ENCODE measurements at places on chromosomes 7 and 10.

DNA sequence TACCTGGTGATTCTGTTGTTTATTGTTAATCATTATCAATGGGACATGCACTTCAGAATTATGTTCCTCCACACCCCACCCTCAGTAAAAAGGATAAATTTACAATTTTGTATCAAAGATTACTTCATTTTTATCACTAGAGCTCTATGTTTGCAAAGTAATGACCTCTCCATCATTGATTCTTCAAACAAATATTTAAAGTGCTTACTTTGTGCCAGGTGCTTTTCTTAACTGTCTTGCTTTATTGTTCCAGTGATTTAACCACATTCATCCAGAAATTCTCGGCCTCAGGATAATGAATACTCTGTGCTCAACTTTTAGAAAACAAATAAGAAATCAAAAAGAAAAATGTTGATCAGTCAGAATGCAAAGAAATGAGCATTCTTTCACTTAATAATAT, 144.9 kb upstream of the FOXP2 start:
- DNase-seq: no peak

- DNase-seq: no peak
Observed at GRCh38 chr10:73641328-73642060, at the start of gene MYOZ1. MYOZ1 (minus strand) TSS chr10:73641474; CDS start chr10:73640017, 1,457 bp downstream.

GRCh38 chr10:60535427-60535826, 145.8 kb upstream of the ANK3 start:
- no peak for DNase-seq

DNA sequence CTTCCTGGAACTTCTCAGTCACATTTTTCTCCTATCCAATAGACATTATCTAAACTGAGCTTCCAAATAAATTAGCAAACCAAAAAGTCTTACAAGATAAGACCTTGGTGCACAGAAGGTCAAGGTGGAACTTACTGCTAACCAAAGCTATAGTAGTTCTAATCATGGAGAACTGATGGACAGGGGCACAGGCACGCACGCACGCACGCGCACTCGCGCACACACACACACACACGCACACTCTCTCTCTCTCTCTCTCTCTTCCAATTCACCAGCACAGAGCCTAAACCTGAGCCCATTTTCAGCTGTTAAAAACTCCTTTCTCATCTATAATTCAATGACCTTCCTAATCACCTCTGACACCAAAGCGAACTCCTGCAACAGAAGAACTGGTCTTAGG, 7.5 kb downstream of the FGFR2 start:
- DNase-seq: no peak

DNA sequence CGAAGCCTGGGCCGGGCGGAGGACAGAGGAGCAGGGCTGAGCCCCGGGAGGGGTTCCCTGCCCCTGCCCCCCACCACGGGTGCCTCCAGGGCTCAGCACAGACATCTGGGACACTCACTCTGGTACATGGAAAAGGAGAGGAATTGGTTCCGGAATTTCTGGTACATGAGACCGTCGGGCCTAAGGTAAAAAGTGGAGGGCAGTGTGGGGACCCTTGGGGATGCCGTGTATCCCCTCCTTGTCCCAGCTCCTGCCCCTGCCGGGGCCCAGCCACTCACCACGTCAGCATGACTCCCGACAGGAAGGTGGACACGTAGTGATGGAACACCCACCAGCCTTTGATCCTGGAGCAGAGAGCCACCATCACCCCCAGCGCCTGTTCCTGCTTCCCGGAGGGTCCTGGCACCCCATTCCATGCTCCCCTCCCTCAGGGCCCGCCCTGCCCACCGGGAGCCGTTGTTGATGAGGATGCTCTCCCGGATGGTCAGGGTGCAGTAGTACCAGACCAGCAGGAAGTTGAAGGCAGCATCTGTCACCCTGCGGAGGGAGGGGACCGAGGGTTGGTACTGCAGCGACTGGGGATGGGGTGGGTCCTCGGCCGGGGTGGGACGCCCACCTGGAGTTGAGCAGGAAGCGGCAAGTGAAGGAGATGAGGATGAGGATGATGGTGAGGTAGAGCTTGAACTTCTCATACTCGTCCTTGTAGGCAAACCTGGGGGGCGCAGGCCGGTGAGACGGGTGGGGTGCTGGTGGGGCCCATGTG, 6.4 kb downstream of the TMEM120A start:
- DNase-seq: no peak

- DNase-seq: no peak
Observed at GRCh38 chr7:81175275-81175940, 256.6 kb upstream of the SEMA3C start.

DNA sequence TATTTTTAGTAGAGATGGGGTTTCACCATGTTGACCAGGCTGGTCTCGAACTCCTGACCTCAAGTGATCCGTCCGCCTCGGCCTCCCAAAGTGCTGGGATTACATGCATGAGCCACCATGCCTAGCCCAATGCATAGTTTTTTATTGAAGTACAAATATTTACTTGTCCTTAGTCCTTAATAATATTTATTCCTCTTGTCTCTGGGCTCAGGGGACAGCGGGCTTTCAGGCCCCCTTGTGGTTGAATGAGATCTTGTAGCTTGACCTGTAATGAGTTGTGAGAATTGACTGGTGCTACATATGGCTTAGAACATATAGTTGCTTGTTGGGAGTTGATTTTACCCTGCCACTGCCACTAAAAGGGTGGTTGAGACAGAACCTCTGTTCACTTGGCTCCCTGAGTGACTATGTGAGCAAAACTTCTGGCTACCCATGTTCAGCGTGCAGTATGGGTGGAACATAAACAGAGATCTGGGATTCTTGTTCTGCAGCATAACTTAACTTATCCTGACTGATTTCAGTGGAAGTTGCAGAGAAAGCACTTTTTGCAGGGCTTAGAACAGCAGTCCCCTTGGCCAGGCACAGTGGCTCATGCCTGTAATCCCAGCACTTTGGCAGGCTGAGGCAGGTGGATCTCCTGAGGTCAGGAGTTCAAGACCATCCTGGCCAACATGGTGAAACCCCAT, 14.9 kb downstream of the CCL26 start:
- DNase-seq: no peak

DNA sequence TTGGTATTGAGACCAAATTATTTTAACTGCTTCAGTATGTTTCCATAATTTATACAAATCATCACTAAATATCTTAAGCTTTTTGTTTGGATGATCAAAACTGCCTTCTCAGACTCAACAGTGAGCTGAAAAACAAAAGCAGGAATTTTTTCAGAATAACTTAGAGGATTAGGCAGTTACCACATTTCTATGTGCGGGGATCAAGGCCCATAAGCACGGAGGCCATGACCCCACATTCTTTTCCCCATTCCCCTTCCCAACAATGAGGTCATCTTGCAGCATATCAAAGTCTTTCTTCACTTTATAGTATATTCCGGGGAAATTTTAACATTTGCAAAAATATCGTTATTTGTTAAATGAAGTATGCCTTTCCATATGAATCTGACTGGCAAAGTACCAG, 125.8 kb downstream of the ELMO1 start:
- no peak for DNase-seq

- DNase-seq: no peak
Observed at GRCh38 chr7:2771274-2771731, 72.8 kb downstream of the GNA12 start.

DNA sequence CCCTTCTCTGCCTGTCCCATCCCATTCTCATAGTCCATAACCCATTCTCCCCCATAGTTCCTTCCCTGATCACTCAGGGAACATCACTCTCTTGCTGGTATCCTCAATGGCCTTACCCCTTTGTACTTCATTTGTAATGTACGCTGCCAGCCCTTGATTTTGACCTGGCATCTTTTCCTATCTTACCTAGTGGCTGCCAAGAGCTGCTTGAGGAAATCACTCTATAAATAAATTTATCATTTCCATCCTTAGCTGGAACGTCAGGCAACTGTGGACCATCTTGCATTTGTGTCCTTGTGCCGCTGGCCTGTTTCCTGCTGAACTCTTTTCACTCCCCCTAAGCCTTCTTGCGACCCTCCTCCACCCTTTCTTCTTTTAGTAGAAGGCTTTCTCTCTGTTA, 14.0 kb downstream of the CDK14 start:
- no peak for DNase-seq

GRCh38 chr10:48574322-48574796, 30.5 kb downstream of the ARHGAP22 start:
- no peak for DNase-seq

Measured in renal pelvis (tissue), 12 donors.